Progenitor cell of endocrine pancreas (in vitro differentiated cells): ENCODE measurements at places on chromosomes 13 and 19. TPM values are rescaled to one million over a fixed set of nuclear protein-coding genes. Genes with fewer than 3 reads are reported as not detected.

- no peak overlapping the region for H3K27ac ChIP-seq
- H3K4me3 ChIP-seq, result no peak overlapping the region
- no peaks in the 10 kb centered on the region for H3K4me1 ChIP-seq
- no peak for DNase-seq
Measured at GRCh38 chr19:51607077-51607476, 23.1 kb downstream of the SIGLEC5 start.

The S1PR2 gene
- total RNA-seq, result 17.9 and 19.2 TPM in 2 replicates

DNA sequence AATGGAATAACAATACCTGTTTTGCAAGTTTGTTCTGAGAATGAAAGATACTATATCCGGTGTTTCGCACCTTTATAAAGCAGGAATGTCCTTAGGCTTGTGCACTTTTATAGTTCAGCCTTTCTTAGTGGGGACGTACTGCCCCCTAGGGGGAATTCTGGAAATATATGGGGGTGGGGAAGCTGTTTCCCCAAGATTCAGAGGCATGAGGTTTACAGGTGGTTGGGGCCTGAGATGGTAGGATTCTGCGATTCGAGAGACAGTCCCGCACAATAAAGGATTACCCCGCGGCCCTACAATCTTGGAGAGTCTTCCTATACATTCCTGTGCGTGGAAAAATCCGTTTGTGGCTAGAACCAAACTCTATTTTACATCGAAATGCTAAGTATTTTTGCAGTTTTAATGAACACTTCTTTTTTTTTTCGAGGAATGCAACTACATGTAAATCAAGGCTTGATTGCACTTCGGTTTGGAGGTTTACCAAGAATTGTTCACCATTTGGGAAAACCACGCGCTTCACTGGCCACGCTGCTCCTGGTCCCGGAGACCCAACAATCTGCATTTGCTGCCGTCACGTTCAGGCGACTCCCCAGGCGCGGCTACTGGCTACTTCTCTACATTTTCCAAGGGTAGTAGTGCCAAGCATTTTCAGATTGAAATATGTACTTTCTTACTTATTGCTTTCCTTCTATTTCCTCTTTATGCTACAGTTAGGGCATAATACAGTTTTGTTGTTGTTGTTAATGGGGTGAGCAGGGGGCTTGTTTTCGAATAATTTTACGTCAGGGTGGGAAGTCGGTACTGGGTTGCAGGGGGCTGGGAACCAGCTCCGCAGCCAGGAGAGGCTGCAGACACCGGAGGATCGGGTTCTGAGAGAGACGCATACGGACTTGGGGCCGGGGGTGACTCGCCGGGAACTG, 830 bp downstream of the NEK5 start:
- H3K27me3 ChIP-seq, result no peaks in the 10 kb centered on the region

GRCh38 chr19:55495646-55496349, 7.6 kb downstream of the SSC5D start:
- H3K4me1 ChIP-seq, result no peaks in the 10 kb centered on the region
- H3K4me3 ChIP-seq, result no peak overlapping the region
- H3K27me3 ChIP-seq, result peaks cover 17% of the 10 kb centered on the region
- no peak overlapping the region for H3K27ac ChIP-seq
- DNase-seq, result no peak
- H3K36me3 ChIP-seq, result no peaks in the 10 kb centered on the region

DNA sequence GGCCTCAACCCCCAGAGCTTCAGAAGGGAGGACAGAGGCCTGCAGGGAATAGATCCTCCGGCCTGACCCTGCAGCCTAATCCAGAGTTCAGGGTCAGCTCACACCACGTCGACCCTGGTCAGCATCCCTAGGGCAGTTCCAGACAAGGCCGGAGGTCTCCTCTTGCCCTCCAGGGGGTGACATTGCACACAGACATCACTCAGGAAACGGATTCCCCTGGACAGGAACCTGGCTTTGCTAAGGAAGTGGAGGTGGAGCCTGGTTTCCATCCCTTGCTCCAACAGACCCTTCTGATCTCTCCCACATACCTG, 969 bp upstream of the CEACAM5 start:
- DNase-seq, result no peak
- no peaks in the 10 kb centered on the region for H3K27me3 ChIP-seq
- no peak overlapping the region for H3K4me3 ChIP-seq
- no peaks in the 10 kb centered on the region for H3K4me1 ChIP-seq
- peaks cover 2% of the 10 kb centered on the region for H3K36me3 ChIP-seq

The B3GNT3 gene
- total RNA-seq, result 0.13 TPM in 1 of 2 replicates, not detected in the other

GRCh38 chr19:48881741-48882657, 9.8 kb downstream of the PPP1R15A start:
- no peaks in the 10 kb centered on the region for H3K27me3 ChIP-seq
- no peaks in the 10 kb centered on the region for H3K4me1 ChIP-seq
- no peak for DNase-seq
- H3K4me3 ChIP-seq, result no peak overlapping the region
- H3K36me3 ChIP-seq, result peaks cover 5% of the 10 kb centered on the region

The TTYH1 gene
- 133 and 144 TPM in 2 replicates for total RNA-seq

DNA sequence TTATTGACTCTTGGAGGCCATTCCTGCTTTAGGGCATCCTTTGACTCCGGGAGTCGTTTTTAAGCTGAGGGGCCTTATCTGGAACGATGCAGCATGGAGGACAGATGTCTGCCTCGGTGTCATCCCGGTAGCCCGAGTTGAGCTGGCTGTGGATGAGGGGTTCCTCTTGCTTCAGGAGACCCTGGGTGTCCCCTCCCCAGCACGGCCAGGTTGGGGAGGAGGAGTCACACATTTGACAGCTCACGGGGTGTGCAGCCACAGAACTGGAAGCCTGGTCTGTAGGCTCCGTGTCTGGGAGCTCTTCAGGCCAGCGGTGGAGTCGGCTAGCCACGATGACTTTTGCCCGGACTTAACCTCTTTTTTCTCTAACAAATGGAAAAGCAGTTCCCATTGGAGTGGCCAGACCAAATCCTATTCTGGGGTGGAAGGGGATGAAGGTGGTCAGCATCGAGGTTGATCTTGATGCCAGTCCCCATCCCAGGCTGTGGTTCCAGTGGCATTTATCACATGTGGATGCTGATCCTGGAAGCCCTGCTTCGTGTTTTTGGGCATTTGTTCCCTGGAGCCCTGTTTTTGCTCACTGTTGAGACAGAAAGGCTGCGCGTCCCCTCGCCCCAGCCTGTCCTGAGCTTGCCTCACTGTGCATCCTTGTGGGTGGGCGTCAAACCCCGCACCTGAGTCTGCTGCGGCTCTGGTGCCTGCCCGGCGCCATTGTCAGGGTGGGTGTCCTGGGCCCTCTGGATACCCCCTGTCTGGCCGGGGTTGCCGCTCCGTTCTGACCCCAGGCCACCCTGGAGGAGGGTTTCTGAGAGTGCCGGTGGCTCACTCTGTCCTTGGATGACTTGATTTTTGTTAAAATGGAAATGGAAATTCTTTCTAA, 12.0 kb downstream of the TFDP1 start:
- H3K4me1 ChIP-seq, result no peaks in the 10 kb centered on the region
- H3K36me3 ChIP-seq, result peaks cover 44% of the 10 kb centered on the region
- no peak overlapping the region for H3K4me3 ChIP-seq

GRCh38 chr13:27839809-27840467, 47.7 kb downstream of the GSX1 start:
- no peak overlapping the region for H3K4me3 ChIP-seq
- peak overlapping the region; percentile 60 for H3K27ac ChIP-seq
- H3K27me3 ChIP-seq, result peaks cover 12% of the 10 kb centered on the region
- no peak for DNase-seq
- H3K4me1 ChIP-seq, result peaks cover 12% of the 10 kb centered on the region

- H3K27me3 ChIP-seq, result peaks cover 10% of the 10 kb centered on the region
- peaks cover 4% of the 10 kb centered on the region for H3K4me1 ChIP-seq
- peak; percentile 54 for DNase-seq
- H3K4me3 ChIP-seq, result no peak overlapping the region
- H3K27ac ChIP-seq, result no peak overlapping the region
- no peaks in the 10 kb centered on the region for H3K36me3 ChIP-seq
Measured at GRCh38 chr19:45798995-45799517, 6.4 kb upstream of the DMWD start.

DNA sequence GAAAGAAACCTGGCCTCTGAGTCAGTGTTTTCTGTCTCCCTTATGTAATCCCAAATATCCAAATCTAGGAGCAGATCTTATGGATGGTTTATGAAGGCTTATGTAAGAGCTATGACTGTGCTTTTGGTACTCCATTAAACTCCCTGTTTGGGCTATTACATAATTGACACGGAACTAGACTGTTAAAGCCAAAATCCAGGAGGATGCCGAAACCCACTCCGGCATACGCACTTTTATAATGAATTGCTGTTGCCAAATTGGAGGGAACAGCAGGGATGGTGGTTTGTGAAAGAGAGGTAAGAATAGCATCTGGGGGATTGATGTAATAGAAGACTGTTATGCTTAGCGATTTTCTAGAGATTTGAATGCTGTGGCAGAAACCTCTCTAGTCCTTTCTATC, 2.0 kb downstream of the MTUS2 start:
- DNase-seq, result no peak
- H3K4me1 ChIP-seq, result peaks cover 20% of the 10 kb centered on the region
- no peak overlapping the region for H3K4me3 ChIP-seq
- H3K36me3 ChIP-seq, result peaks cover 3% of the 10 kb centered on the region
- H3K27ac ChIP-seq, result no peak overlapping the region

- no peaks in the 10 kb centered on the region for H3K4me1 ChIP-seq
- H3K4me3 ChIP-seq, result no peak overlapping the region
- H3K27me3 ChIP-seq, result no peaks in the 10 kb centered on the region
- H3K27ac ChIP-seq, result no peak overlapping the region
- DNase-seq, result no peak
- peaks cover 5% of the 10 kb centered on the region for H3K36me3 ChIP-seq
Measured at GRCh38 chr19:41588497-41589209, 12.7 kb downstream of the CEACAM21 start.

GRCh38 chr19:29111576-29111975, 101.4 kb downstream of the UQCRFS1 start:
- H3K4me1 ChIP-seq, result no peaks in the 10 kb centered on the region
- DNase-seq, result no peak
- no peak overlapping the region for H3K27ac ChIP-seq
- no peak overlapping the region for H3K4me3 ChIP-seq

DNA sequence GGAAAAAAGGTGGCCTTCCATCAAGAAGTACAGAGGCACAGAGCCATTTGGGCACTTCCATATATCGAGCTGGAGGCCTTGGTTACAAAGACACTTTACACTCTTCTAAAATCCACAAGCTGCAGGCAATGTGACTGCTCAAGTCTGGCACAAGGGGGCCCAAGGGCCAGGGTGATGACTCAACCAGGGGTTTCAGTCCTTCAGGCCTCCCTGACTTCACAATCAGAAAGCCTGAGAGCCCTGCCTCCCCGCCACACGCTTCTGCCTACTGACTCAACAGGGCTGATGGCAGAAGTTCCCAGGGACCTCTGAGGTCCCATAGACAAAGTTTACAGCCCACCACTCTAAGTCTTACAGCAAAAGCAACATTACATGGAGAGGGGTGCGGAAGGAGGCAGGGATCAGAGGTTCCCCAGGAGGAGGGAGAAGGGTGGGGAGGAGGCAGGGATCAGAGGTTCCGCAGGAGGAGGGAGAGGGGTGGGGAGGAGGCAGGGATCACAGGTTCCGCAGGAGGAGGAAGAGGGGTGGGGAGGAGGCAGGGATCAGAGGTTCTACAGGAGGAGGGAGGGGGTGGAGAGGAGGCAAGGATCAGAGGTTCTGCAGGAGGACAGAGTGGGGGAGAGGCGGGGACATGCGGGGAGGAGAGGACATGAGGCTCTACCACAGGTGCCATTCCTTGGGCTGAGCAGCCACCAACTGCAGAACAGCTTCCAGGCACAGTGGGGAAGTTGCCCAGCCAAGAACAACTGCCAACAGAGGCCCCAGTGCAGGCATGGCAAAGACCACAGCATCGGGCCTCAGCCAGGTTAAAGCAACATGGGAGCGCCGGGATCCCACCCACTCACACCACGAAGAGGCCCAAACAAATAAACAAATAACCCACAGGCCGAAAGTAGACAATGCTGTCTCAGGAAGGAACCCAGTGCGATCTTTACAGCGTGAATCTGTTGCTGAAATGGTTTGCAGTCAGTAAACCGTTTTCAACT, 52.0 kb downstream of the SLC7A1 start:
- H3K4me1 ChIP-seq, result peaks cover 16% of the 10 kb centered on the region
- H3K4me3 ChIP-seq, result no peak overlapping the region
- H3K36me3 ChIP-seq, result peaks cover 5% of the 10 kb centered on the region
- H3K27me3 ChIP-seq, result no peaks in the 10 kb centered on the region
- H3K27ac ChIP-seq, result no peak overlapping the region

- no peak overlapping the region for H3K27ac ChIP-seq
- H3K4me1 ChIP-seq, result no peaks in the 10 kb centered on the region
- no peak for DNase-seq
- H3K27me3 ChIP-seq, result no peaks in the 10 kb centered on the region
- no peaks in the 10 kb centered on the region for H3K36me3 ChIP-seq
Measured at GRCh38 chr13:53045189-53045588, 16.6 kb downstream of the OLFM4 start.

DNA sequence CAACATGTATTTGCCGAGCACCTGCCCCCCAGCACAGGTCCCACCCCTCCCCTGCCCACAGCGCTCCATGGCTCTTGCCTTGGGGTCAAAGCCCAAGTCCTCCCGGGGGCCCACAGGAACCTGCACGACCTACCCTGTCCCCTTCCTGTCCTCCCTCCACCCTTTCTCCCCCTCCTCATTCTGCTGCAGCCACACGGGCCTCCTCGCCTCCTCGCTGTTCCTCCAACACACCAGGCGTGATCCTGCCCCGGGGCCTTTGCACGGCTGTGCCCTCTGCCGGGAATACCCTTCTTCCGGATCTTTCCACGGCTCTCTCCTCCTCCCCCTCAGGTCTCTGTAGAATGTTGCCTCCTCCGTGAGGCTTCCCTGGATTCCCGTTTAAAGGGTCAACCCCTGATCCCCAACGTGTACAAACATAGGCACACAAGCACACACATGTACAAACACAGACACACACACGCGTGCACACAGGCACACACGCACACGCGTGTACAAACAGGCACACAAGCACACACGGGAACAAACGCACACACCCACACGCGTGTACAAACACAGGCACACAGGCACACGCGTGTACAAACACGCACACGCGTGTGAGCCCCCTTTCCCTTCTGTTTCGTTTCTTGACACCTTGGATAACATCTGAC, 2.8 kb downstream of the MADCAM1 start:
- H3K36me3 ChIP-seq, result no peaks in the 10 kb centered on the region
- peaks cover 32% of the 10 kb centered on the region for H3K27me3 ChIP-seq

The DLL3 gene
- total RNA-seq, result 0.93 and 1.1 TPM in 2 replicates

DNA sequence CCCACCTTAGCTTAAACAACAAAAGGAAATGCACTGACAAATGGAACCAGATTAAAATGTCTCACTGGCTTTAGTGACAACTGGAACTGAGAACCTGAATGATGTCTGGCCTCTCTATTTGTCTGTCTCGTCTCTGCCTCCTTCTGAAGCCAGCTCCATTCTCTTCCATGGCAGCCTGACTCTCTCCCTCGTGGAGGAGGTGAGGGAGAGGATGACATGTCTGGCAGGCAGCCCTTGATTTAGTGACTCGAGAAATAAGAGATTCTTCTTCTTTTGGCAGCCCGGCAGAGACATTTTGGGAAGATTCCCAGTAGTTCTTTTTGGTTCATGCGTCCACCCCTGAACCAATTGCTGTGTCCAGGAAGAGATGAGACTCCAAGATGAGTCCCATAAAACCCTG, 131.7 kb downstream of the KLF5 start:
- no peaks in the 10 kb centered on the region for H3K27me3 ChIP-seq
- H3K36me3 ChIP-seq, result no peaks in the 10 kb centered on the region
- H3K4me1 ChIP-seq, result peaks cover 11% of the 10 kb centered on the region
- no peak for DNase-seq
- no peak overlapping the region for H3K4me3 ChIP-seq
